ENCODE measurements at places on chromosomes 13 and 19. TPM values are rescaled to one million over a fixed set of nuclear protein-coding genes. Genes with fewer than 3 reads are reported as not detected.

GRCh38 chr13:100773923-100774663 is 99.5 kb upstream of the TMTC4 start:
- DNase-seq = no peak

DNA sequence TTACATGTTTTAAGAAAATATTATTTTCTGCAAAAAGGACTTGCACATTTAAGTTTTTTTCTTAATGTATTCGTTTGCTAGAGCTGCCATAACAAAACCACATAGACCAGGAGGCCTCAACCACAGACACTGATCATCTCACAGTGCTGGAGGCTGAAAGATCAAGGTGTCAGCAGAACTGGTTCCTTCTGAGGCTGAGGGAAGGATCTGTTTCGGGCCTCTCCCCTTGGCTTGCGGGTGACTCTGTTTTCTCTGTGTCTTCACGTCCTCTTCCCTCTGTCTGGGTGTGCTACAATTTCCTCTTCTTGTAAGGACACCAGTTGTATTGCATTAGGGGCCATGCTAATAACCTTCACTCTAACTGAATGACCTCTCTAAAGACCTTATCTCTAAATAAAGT is 364.2 kb downstream of the IRS2 start:
- no peak for DNase-seq

Gene LILRA5
- total RNA-seq = not detected

DNA sequence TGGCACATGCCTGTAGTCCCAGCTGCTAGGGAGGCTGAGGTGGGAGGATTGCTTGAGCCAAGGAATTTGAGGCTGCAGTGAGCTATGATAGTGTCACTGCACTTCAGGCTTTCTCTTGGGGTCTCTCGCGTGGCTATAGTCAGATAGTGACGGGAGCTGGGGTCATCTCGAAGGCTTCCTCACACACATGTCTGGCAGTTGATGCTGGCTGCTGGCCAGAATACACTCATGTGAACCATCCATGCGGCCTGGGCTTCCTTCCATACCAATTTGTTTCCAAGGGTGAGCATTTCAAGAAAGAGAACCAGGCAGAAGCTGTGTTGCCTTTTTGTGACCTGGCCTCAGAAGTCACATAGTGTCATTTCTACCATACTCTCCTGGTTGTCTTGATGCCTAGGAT is 26.4 kb downstream of the LEUTX start:
- DNase-seq = no peak

Data from fibroblast of lung (primary cell).